ENCODE measurements at places on chromosomes 5 and 9.

GRCh38 chr9:111542497-111543254 lies 17.7 kb downstream of the ZNF483 start:
- DNase-seq: no peak

GRCh38 chr5:179333796-179334761 lies 11.2 kb downstream of the ADAMTS2 start:
- no peak for DNase-seq

GRCh38 chr9:81798606-81799005 lies 109.3 kb upstream of the TLE1 start:
- no peak for DNase-seq

- no peak for DNase-seq
Measured at GRCh38 chr9:136965771-136966484, 11.4 kb upstream of the PTGDS start.

DNA sequence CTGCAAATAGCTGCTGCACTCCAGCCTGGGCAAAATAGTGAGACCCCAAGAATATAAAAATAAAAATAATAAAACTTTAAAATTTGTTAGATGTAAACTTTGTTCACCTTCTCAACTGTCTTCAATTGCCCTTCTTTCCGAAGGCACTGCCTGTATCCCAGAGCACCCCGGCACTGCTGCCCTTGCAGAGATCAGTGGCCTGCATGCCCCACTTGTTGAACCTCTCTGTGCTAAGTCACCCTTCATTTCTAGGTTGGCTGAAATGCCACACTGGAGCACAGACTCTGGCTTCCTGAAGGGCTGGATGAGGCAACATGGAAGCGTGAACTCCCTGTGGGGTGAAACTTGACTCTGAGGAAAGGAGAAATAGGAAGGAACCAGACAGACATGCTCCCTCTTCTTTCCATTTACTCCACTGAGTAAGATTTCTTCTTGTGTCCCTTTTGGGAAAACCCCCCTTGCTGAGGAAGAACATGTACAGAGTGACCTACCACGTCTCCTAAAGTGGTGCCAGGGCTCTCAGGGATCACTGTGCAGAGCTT lies 8.4 kb upstream of the JMY start:
- DNase-seq: no peak

DNA sequence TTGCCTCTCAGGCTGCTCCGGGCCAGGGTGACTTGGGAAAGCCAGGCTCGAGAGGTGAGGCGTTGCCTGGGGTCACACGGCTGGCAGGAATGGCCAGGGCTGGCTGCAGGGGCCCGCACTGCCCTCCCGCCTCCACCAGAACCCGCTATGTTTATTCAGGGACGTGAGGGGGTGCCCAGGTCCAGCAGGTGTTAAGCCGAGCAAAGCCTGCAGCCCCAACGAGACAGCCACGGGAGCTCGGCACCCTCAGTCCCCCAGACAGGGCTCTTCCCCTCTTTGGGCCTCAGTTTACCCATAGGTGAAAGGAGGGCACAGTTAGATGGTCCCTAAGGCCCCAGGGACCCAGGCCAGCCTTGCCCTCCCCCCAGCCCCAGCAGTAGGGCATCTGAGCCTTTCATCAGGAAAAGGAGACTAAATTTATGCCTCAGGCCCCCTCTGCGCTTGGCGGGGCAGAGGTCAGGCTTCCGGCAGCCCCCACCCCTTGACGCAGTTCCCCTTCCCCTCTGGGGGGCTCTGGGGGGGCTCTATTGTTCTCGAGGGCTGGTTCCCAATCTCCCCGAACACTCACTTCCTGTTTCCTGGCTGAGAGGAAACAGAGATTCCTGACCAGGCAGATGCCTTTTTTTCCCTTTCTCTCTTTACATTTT lies 7.1 kb upstream of the EGFL7 start:
- no peak for DNase-seq

- no peak for DNase-seq
Measured at GRCh38 chr5:55852503-55852902, 1.3 kb downstream of the IL31RA start.

DNA sequence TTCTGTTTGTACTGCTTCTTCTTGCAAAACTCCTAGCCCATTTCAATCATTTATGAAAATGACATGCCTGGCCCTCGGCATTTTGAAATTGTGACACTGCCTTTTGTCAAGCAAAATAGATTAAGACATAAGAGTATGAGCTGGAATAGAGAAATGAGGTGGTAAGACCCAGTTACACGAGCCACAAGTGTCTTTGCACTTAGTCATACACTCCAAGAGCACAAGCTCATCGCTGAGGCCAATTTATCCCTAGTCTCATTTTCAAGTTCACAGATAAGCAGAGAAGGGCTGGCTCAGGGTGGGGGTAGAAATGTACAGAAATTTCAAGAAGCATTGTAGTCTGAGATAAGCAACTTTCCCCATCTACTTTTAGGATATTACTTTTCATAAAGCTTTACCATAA lies 40.6 kb upstream of the MAP1B start:
- DNase-seq: no peak

- no peak for DNase-seq
Measured at GRCh38 chr9:71814226-71814625, 45.9 kb upstream of the CEMIP2 start.

- DNase-seq: no peak
Measured at GRCh38 chr9:106634641-106635040, 228.3 kb upstream of the ZNF462 start.

- no peak for DNase-seq
Measured at GRCh38 chr5:57986761-57987341, 473.0 kb downstream of the PLK2 start.

DNA sequence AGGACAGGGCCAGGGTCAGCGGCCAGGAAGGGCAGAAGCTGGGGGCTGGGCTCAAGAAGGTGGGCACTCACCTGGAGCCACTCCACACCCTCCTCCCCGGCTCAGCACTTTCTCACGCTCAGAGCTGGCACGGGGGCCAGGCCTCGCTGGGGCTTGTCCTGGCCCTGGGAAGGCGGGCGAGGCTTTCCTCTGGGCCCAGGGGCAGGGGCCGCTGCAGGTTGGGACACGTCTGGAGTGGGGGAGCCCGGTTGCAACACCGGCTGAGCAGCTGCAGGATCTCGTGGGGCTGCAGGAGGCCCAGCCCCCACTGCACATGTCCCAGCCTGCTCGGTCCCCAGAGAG lies 38.9 kb upstream of the EGFL7 start:
- no peak for DNase-seq

DNA sequence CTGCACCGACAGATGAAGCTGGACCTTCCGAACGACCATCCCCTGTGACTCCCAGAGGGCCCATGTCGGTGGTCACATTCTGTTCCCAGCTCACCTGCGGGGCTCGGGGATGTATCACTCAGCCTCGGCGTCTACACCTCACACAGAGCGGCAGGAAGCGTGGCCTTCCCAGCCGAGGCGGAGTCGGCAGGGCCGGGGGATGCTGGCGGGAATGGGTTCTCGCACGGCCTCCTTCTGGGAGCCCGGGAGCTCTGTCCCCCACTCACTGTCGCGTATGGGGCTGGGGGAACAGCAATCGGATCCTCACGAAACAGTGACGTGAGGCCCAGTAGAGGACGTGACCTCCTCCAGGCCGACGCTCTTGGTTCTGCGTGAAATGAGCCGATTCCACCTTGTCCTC lies 20.4 kb downstream of the NACC2 start:
- no peak for DNase-seq

- DNase-seq: no peak
Measured at GRCh38 chr9:89309608-89310474, 1.2 kb upstream of the CKS2 start.

DNA sequence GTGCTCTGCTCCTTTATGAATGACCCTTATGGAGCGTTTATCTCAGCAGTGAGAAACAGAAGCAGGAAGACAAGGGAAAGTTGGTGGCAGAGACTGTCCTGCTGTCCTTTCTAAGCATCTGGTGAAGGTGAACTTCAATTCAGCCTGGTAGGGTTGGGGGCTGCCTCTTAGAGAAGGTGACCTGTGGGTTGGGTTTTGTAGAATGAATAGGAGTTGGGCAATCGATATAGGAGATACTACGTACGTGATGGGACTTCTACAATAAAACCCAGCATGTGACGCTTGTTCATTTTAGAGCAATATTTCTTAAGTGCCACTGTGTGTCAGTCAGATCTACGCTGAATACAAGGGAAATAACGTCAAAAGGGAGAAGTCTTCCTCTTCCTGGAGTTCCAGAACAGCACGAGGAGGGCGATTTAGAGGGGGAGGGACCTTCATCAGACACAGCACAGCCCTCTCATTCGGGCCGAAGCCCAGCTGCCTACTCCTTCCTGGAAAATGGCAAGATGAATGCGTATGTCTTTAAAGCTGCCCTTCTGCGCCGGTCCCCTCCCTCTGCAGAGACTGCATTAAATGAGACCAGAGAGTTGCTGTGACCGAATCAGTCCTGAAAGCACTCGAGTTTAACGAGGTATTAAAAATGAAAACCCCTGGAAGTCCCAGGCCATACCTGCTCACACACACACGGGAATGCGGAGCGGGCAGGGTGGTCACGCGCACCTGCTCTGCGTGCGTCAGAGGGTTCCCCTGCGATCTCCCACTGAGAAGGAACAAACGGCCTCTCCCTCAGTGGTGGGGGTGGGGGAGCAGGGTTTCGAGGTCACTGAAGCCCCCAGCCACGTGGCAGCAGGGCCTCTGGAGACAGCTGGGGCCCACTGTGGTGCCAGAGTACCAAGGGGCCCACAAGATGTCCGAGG lies 85.3 kb upstream of the SARDH start:
- DNase-seq: no peak

GRCh38 chr9:121321016-121321503 lies 49.0 kb downstream of the STOM start:
- no peak for DNase-seq

DNA sequence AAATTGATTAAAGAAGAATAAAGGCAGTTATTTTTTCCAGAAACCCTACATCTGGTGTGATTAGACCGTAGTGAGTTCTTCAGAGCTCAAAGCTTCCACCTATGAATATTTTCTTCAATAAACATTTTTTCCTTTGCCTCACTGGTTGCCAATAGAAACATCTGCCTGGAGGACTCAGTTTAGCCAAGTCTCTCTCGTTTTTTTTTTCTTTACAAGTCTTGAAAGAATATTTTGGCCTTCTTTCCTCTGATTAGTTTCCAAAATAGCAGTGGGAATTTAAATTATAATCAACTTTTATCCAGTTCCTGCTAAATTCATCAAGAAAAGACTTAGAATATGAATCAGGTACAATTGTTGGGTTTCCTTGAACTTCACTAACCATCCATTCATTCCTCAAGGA lies 897.5 kb downstream of the TLE1 start:
- no peak for DNase-seq

GRCh38 chr5:31144364-31144763 lies 49.1 kb upstream of the CDH6 start:
- no peak for DNase-seq

- no peak for DNase-seq
Measured at GRCh38 chr9:108515856-108516255, 339.9 kb downstream of the ACTL7B start.

GRCh38 chr5:104018299-104018698 lies 455.7 kb upstream of the NUDT12 start:
- DNase-seq: no peak

DNA sequence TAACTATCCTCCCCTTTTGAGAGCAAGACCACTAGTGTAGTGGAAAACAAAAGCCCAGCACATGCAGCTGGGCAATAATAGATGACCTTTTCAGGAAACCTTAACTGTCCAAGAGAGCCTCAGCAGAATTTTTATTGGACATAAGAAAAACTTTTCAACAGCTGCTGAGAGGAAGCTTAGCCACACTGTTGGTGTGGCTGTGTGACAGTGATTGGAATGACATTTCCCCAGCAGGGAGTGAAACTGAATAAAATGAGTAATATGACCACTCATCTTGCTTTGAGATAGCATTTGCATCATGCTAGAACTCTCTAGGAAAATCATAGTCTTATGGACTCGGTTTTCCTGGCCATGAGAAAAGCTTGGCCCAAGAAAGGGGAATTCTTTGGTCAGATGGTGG lies 687.8 kb downstream of the SLCO4C1 start:
- DNase-seq: no peak

DNA sequence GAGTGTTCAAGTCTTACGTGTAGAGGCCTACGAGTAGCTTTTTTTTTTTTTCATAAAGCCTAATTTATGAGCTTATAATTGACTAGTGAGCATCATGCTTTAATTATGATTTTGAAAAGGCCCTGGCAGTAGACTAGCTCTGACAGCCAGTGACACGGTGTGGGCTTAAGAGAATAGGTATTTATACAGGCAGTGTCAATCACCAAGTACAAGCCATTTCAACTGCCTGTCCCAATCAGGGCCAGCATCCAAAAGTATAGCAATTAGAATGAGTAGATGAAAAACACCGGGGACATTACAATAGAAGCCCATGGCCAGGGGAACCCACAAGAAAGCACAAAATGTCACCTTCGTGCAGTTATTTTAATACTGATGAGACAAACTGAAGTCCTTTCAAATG lies 552.8 kb downstream of the CAAP1 start:
- DNase-seq: no peak

- no peak for DNase-seq
Measured at GRCh38 chr5:56512313-56512996, 279.3 kb upstream of the ANKRD55 start.

DNA sequence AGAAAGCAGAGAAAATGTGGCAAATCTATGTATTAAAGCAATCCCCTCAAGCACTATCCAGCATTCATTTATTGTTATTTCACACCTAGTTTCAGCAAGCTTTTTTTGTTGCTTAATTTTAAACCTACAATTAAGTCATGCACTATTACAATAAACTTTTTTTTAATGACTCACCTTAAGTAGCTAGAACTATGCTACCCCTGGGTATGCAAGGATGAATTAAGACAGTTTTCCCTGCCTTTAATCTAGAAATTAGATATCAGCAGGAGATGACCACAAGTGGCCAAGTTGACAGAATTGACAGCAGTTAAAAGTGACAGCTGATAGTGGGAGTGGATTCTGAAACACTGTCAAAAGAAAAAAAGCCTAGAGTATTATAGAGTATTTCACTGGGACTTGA lies 20.0 kb downstream of the ITGA1 start:
- DNase-seq: no peak

DNA sequence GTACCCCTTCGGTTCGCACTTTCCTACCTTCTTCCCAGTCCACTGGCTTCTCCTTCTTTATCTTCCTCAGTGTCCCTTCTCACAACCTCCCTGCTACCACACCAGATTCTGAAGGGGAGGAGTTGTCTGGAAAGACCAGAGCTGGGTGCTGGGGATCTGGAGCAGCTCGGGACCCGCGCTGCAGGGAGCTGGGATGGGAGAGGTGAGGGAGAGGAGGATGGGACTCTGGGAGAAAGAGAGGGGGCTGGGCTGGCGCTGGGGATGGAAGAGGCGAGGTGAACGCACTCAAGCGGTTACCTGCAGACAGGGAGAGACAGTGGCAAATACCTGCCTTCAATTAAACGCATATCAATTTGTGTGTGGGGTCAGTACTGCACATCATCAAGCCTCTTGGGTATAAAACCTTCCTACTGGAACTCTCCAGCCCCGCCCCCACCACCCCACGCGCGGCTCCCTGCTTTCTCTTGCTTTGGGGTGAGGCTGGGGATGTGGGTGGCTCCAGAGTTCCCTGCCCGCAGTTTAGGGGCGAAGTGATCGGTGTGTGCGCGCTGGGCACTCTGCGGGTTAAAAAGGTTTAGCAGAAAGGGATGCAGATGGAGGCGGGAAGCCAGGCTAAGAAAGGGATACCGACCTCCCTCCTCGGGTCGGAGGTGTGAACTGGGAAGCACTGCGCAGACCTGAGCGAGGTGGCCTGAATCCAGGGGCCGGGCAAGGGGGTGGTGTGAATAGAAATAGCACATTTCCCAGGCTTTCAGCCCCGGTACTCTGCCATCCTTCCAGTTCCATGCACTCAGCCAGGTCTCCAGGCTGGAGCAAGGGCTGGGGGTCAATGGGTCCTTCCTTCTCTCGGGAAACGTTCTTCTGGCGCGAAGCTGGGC lies 977 bp upstream of the PAM start:
- no peak for DNase-seq
